HL-60 (cell line): ENCODE measurements at places on chromosomes 2 and 18.
A peak's percentile ranks its signal among the peaks of the same experiment; 100 is the strongest.

- no peak for DNase-seq
Measured at GRCh38 chr2:193187816-193188215, 993.1 kb upstream of the TMEFF2 start.

DNA sequence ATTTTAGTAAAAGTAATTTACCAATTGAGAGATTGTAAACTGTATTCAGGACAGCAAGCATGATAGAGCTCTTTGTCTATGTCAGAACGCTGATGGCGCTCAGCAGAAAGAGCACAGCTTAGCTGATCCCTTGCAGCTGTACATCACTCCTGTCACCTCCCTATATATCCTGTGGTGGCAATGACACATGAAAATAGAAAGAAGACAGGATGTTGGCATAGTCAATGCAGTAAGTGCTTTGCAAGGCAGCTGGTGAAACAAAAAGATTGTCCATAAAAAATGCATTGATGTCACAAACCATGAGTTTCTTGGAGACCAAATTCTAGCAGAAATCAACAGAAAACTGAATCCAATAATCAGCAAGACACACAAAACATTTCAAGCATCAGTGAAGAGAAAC is 221.5 kb downstream of the RIT2 start:
- no peak for DNase-seq

DNA sequence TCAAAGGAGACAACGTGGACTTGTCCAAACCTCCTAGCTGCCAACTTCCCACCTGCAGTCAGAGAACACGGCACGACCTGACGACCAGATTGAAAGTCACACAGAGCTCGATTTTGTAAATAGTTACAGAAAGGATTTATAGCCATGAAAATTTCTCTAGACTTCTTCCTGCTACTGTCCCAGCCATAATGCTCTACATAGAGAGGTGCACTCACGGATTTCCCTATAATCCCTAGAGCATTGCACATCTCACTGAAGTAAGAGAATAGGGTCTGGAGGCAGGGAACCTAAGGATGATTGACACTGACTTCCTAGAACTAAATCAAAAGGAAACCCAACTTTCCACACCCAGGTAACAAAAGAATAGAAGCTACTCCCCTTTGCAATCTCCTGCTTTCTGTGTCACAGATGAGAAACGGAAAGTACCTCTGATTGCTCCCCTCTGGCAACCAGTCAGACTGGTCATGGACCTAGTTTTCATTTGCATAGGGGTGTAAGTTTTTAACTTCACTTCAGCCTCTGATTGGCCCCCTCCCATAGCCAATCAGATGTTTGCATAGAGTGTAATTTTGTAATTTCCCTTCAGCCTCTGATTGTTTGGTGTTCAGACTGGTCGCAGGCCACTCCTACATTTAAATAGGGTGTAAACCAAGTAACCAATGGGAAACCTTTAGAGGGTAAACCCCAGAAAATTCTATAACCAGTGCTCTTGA is 58.6 kb upstream of the FBXO11 start:
- DNase-seq = no peak

GRCh38 chr2:200613692-200614091 is 27.9 kb downstream of the AOX1 start:
- no peak for DNase-seq

- no peak for DNase-seq
Measured at GRCh38 chr2:9266711-9267110, 60.1 kb downstream of the ASAP2 start.

GRCh38 chr2:84970868-84971509 is at the start of gene KCMF1:
KCMF1 (plus strand) TSS chr2:84971161; CDS start chr2:84971452, 291 bp downstream.
- DNase-seq = no peak

- no peak for DNase-seq
Measured at GRCh38 chr18:30440351-30440750, 602.2 kb downstream of the DSC3 start.

GRCh38 chr18:37265382-37265781 is 300.2 kb downstream of the CELF4 start:
- no peak for DNase-seq

- DNase-seq = peak; percentile 98
Measured at GRCh38 chr2:112794131-112794733, 9.9 kb upstream of the IL1A start.

DNA sequence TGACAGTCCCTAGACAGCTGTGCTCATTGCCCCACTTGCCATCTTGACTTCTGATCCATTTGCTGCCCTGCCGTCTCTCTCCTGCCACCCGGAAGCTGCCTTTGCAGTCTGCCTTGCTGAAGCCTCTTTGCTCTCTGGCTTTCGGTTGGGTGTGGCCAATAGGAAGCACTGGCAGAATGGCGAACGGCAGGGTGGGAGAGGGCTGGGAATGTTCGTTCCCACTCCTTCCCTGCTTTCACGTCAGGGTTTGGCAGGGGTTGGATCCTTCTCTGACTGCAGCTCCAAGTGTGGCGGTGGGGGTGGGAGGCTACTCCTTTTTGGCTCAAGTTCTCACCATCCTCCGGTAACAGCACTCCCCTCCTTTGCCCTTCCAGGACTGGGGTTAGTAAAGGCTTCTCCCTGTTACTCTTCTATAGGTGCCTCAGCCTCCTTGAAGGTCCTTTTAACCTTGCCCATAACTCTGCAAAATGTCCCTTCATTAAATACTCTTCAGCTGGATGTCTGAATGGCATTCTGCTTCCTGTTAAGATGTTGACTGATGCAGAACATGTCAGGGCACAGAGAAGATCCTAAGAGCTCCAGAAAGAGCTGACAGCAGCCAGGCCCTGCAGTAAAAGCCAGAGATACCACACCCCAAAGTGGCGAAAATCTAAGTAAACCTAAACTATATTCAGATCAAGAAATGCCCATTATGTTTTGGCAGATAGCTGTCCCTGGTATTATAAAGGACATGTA is 299.7 kb downstream of the CDCA7 start:
- DNase-seq = no peak

- DNase-seq = peak; percentile 29
Measured at GRCh38 chr2:174072069-174072468, 106.9 kb upstream of the SP3 start.

- peak; percentile 53 for DNase-seq
Measured at GRCh38 chr2:39620067-39620466, 45.6 kb upstream of the TMEM178A start.

GRCh38 chr2:18536697-18537096 is 23.8 kb downstream of the RDH14 start:
- DNase-seq = no peak

DNA sequence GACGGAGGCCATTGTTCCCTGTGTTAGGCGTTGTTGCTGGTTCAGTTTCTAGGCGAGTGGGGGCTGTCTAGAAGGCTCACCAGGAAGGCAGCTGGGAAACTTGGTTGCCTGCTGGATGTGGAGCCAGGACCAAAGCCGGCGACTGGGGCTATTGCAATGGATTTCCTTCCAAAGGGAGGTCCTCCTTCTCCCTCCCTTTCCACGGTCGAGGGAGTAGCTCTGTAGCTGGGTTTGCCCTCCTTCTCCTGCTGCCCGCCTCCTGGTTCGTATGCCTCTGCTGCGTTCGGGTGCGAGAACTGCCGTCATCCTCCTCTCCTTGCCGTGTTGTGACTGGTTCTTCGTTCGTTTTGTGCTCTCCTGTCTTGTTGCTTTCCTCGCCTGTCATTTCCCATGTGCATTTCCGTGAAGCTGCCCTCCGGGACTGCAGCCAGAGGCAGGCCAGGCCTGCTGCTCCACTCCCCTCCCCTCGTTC is 203.4 kb downstream of the NEDD4L start:
- no peak for DNase-seq
